Ovary (tissue), 10 donors: ENCODE measurements at places on chromosomes 11 and 22. TPM values are rescaled to one million over a fixed set of nuclear protein-coding genes. Genes with fewer than 3 reads are reported as not detected.

The USP2 gene
- 1.0 TPM for polyA plus RNA-seq

The UVRAG gene
- polyA plus RNA-seq: 16.5 TPM

The SERPINH1 gene
- polyA plus RNA-seq: 155 TPM

The C11orf65 gene
- polyA plus RNA-seq: 0.77 TPM

The USH1C gene
- not detected for polyA plus RNA-seq

The PRDM10 gene
- polyA plus RNA-seq: 3.4 TPM

The PDGFD gene
- polyA plus RNA-seq: 114 TPM

The RAPSN gene
- polyA plus RNA-seq: not detected

The KCNQ1 gene
- 17.2 TPM for polyA plus RNA-seq

The JHY gene
- 4.2 TPM for polyA plus RNA-seq
